Natural killer cell treated with Interleukin-12 subunit alpha and Interleukin-12 subunit beta and Interleukin-15 and Interleukin-18, amount 100 ng/mL, for 72 hours (primary cell): ENCODE measurements at places on chromosomes 4 and X. TPM values are rescaled to one million over a fixed set of nuclear protein-coding genes. Genes with fewer than 3 reads are reported as not detected.

The BMPR1B gene
- total RNA-seq: not detected

DNA sequence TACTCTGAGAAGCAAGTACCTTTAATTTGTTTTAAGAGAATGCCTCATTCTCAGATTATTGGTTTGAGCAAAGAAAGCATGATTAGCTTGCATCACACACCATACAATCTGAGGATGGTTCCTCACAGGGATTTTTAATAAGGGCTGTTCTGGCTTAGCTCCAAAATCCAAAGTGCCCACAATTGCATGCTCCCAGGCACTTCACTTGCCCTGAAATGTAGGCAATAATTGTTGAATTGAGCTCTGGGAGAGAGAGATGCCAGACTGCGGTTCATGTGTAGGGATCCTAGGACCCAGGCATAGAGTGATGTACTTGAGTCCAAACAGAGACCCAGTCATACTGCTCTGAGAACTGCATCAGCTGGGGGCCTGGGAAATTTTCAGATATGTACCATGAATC, 358.4 kb upstream of the CXorf51B start:
- DNase-seq: no peak
- no peaks in the 10 kb centered on the region for H3K4me1 ChIP-seq
- no peaks in the 10 kb centered on the region for H3K36me3 ChIP-seq
- no peak overlapping the region for H3K4me3 ChIP-seq
- H3K27me3 ChIP-seq: no peaks in the 10 kb centered on the region

- no peak overlapping the region for H3K27ac ChIP-seq
- peaks cover 10% of the 10 kb centered on the region for H3K27me3 ChIP-seq
- no peak for DNase-seq
- H3K4me3 ChIP-seq: no peak overlapping the region
Observed at GRCh38 chr4:121980643-121981042, 28.8 kb upstream of the TRPC3 start.

DNA sequence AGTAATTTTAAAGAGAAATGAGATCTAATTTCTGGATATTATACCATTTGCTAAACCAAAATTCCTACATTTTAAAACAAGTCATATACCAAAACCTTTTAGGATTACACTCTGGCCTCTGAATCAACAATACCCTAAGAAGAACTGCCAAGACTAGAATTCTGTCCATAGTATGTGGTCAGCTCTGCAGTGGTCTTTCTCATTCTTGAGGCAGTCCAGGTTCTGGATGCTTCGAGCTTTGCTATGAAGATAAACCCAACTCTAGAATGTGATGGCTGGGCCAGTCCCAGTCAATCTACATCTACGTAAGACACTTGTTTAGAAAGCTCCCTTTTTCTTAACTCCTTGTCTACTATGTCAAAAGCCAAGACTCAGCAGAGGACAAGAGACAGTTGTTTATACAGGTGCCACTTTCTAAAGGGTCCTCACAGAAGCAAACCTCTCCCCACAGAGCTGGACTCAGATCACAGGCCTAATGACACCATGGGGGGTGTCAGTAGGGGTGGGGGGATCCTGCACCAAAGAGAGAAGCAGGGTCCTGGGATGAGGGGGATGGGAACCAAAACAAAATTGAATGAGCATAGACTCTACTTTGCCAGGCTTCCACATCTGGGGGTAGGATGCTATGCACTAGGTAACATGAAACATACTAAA, 63.2 kb downstream of the SH3RF1 start:
- no peak for DNase-seq
- no peak overlapping the region for H3K27ac ChIP-seq
- H3K4me3 ChIP-seq: no peak overlapping the region
